SW 1271 (cell line): ENCODE measurements at places on chromosomes 3 and 15.

DNA sequence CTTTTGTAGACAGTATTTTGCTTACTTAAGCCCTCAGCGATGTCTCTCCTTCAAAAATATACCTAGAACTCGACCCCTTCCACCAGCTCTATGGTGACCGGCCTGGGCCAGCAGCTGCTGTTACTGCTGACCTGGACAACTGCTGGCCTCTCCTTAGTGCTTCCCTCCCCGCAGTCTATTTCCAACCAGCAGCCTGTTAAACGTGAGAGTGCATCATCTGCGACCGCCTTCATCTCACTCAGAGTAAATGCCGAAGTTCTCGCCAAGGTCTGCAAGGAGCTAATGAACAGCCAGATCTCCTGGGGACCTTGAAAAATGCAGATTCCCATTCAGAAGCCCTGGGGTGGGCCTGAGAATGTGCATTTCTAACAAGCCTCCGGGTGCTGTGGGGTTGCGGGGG lies 86.7 kb downstream of the RPLP1 start:
- DNase-seq: no peak

GRCh38 chr3:143447491-143447890 lies 327.9 kb downstream of the CHST2 start:
- no peak for DNase-seq

DNA sequence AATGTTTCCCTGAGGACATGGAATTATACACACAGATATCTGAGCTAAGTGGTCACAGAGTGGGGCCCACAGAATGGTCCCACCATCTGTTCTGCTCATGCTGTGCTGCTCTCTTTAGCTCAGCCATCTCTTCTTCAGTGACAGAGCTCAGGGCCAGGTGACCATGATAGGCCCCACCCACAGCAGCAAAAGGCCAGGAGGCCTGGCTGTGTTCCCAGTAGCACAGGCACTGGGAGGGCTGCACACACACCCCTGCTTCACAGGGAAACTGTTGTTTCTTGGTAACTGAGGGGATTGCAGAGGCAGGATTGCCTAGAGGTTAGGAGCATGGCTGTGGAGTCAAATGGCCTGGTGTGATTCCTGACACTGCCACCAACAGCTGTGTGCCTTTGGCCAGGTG lies 4.8 kb upstream of the FBXW12 start:
- no peak for DNase-seq

- peak; percentile 66 for DNase-seq
Measured at GRCh38 chr15:85296615-85297402, 83.6 kb upstream of the AKAP13 start.

DNA sequence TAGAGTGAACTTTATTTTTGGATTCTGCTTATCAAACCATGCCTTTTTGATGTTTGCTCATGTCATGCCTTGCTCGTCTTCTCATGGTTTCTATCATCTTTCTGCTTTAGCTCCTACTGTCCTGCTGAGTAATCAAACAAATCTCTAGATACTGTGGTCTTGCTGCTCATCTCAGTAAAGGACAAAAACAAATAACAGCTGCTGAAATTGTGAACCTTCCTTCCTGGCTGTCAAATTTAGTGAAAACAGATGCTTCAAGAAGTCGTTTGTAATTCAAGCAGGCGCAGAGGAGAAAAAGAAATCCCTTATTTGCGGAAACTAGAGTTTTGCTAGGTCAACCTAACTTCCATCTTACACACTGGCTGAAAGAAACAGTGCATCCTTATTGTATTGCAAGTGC lies 616.1 kb upstream of the ALCAM start:
- DNase-seq: no peak

GRCh38 chr3:134798681-134799311 lies 3.7 kb downstream of the EPHB1 start:
- DNase-seq: no peak

DNA sequence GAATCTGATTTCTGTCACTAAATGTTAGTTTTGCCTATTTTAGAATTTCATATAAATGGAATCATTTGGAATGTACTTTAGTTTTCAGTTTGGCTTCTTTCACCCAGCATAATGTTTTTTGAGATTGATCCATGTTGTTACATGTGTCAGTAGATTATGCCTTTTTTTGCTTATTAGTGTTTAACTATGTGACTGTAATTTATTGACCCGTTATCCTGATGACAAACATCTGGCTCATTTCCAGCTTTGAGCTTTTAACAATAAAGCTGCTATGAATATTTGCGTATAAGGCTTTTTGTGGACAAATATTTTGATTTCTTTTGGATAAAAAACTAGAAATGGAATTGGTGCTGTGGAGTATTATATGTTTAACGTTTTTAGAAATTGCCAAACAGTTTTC lies 254.5 kb upstream of the CFAP20DC start:
- no peak for DNase-seq

DNA sequence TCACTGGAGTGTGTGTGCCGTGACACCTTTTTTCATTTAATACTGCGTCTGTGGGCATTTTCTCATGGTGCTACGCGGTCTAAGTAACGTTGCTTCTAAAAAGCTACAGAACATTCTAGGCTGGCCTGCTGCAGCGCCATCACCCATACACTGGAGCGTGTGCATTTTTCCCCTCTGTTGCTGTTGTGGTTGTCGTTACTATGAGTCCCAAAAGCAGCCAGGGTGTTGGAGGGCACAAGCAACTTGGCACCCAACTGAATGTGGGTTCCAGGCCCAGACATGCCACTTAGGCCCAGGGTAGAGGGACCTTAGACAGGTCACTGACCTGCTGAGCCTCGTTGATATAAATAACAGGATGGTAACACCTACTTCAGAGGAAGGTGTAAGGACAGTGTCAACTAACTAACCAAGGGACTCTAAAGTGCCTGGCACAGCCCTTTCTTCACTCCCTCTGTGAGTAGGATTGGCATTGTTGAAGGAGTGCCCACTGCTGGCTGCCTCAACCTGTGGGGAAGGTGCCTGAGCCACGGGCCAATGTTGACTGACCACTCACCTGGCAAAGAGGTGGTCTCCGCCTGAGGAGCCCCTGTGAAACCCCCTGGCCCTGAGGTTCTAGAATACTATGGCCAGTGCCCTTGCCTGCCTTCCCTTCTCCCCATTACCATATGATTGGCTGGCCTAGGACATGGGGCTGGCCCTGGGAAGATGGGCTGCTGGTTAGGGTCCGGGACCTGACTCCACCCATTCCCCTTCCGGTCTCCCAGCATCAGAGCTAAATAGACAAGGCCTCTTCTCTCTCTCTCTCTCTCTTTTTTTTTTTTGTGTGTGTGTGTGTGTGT lies 3.5 kb downstream of the CSK start:
- no peak for DNase-seq

- no peak for DNase-seq
Measured at GRCh38 chr3:105656651-105657504, 211.9 kb downstream of the CBLB start.

- no peak for DNase-seq
Measured at GRCh38 chr3:17258823-17259436, 374.2 kb downstream of the PLCL2 start.

DNA sequence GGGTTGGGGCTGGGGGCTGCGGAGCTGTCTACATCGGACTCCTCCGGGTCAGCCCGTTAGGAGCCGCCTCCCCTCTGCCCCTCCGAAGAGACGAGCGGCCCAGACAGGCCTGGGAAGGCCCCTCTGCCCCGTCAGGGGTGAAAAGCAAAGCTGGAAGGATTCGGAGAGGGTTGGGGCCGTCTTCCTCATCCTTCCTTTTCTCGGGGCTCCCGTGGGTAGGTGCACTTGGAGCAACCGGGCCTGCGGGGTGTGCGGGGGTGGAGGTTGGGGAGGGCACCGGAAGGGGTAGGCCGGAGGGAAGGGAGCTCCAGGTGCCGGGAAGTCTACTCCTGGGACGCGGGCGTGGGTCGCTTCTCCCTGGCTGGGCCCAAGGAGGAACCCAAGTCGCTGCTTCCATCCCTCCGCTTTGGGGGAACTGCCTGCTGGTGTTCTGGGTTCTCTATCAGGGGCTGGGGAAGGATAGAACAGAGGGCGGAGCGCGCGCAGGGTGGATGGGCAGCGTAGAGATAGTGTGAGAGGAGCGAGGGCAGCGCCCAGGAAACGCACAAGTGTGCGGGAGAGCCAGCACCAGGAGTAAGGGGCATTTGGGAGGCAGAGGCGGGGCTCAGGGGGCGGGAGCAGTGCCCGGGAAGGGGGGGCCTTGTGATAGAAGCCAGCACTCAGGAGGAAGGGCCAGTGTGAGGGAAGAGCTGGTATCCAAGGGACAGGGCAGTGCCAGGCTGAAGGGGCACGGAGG lies 590 bp downstream of the POLR2H start:
- DNase-seq: peak; percentile 91

DNA sequence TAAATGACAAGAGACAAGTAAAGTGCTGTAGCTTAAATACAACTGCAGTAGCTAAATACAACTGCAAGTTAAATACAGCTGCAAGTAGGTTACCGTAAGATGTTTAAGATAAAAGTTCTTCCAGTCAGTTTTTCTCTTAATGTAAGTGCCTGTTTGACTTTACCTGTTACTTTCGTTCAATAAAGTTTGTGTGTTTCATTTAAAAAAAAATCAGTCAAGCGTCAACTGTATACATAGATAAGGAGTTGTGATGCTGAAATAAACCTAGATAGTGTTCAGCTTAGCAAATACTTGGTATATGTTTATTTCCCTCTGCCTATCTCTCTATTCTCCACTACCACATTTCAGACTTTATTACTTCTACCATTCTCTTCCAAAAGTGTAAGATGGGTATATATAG lies 221.2 kb downstream of the NR2F2 start:
- DNase-seq: no peak

- no peak for DNase-seq
Measured at GRCh38 chr3:182364723-182365650, 428.3 kb upstream of the ATP11B start.
